HEK293T (cell line): ENCODE measurements at places on chromosomes 4 and X.

GRCh38 chrX:71440401-71440800 lies 74.2 kb downstream of the TAF1 start:
- no peak for DNase-seq

GRCh38 chrX:112571388-112571787 lies 108.3 kb downstream of the LHFPL1 start:
- DNase-seq: no peak

GRCh38 chr4:178881937-178882336 lies 1439.7 kb upstream of the AGA start:
- no peak for DNase-seq

DNA sequence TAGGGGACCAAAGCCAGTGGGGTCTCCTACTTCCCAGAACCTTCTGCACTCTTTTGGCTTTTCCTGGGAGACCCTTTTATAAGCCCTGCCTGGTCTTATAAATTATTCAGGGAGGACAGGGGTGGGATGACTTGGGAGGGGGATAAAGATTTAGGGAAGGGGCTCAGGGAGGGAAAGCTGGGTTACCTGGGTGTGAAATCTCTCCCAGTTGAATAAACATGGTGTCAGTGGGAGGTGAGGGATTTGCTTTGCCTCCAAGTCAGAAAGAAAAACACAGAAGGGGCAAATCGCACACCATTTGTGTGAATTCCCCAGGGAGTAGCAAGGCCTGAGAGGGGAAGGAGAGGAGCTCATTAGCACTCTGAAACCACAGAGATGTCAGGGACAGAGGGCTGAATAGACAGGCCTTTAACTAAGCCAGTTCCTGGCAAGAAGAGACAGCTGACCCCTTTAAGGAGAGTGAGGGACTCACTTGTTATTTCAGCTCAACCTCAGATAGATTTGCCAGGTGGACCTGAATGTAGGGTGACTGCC lies at the start of gene RIPPLY1:
Gene RIPPLY1 (minus strand): TSS at position 51 of the 534 bp plus-strand sequence. CDS start 54 bp downstream, outside the sequence.
- no peak for DNase-seq

- peak; percentile 89 for DNase-seq
Observed at GRCh38 chr4:6974138-6974848, 64.7 kb downstream of the TBC1D14 start.

- DNase-seq: no peak
Observed at GRCh38 chr4:40377512-40378365, 42.6 kb downstream of the CHRNA9 start.

DNA sequence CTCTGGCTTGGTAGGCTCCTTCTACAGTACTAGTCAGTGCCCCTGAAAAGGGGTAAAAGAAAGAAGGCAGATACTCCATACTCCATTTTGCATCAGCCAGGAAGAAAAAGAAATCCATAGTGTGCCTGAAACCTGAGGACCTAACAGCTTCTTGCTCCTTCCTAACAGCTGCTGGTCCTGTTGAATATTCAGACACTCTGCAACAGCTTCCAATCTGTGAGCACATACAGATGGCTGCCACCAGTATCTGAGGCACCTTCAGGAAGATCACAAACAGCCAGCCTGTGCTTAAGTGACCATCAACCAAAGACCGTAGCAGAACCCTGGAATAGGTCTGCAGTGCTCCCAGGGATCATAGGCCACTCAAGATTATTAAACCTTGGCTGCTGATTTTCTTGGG lies 4.3 kb downstream of the GIMD1 start:
- DNase-seq: no peak
